ENCODE measurements at places on chromosomes 1 and 21.

GRCh38 chr1:81044708-81045107, 756.0 kb upstream of the ADGRL2 start:
- DNase-seq, result no peak

DNA sequence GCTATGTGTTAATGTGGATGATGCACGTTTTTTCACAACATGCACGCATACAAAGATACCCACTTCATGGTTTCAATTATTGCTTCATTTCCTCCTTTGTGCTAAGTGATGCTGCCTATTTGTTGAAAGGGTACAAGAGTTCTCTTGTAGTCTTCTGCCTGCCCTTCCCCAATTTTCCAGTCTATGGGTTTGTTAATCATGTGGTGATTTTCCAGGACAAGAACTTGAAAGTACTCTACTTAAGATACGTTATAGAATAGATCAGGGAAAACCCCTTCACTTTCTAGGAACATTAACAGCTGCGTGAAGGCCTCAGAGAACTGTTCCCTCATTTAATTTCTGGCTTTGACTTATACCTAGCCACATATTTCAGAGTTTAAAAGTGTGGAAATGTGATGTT, 52.1 kb upstream of the SLC44A3 start:
- no peak for DNase-seq

DNA sequence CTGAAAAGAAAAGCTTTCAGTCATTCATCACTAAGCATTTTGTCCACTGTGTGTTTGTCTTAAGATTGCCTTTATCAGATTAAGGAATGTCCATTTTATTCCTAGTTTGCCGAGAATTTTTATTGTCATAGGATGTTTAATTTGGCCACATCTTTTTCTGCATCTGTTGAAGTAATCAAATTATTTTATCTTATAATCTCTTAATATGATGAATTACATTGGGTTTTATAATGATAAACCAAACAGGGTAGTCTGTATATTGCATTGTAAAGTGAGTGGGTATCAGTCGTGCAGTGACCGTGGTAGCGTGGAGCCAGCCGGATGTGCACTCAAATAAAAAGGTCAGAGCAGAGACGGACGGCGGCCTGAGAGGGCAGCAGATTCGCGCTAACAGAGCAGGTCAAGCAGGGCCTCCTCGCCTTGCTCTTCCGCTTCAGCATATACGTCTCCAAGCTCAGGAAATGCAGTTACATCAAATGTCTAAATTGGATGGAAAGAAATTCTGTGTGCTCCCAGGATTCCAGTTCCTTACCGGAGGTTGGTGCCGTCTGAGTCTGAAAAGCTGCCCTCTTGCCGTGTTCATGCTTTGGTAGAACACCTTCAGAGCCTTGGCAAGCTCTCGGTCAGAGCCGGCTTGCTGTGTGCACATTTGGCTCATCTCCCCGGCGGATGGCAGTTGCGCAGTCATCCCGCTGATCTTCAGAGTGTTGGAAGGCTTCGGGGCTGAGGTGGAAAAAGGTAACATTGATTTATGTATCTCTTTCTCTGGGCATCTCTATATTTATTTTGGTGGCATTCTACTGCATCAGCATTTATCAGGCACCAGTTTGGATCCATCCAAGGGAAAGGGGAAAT, 51.5 kb downstream of the SCCPDH start:
- DNase-seq, result no peak

GRCh38 chr1:57512386-57512785, 88.5 kb upstream of the DAB1 start:
- DNase-seq, result no peak

DNA sequence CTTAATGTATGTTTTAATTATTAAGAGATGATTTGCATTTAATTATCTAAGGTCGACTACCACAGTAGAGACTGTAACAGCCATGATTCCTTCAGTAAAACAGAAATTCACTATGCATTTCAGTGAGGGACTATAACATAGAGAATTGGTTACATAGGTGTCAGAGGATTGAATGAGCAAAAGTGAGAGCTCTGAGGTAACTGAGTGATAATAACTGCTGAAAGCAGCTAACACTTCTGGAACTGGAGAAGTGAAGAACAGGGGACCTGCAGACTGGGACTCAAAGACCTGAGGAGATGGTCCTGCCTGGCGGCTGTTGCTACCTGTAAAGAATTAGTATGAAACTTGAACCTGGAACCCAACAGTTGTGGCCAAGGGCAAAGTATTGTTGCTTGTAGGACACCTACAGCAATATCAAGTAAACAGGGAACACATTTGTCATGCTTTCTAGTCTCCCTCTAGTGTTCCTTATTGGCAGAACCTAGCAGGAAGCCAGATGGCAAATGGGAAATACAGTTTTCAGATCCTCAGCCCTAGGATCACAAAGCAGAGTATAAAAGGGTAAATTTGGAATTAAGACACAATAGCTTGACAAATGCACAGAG, 110.6 kb downstream of the HS2ST1 start:
- no peak for DNase-seq

DNA sequence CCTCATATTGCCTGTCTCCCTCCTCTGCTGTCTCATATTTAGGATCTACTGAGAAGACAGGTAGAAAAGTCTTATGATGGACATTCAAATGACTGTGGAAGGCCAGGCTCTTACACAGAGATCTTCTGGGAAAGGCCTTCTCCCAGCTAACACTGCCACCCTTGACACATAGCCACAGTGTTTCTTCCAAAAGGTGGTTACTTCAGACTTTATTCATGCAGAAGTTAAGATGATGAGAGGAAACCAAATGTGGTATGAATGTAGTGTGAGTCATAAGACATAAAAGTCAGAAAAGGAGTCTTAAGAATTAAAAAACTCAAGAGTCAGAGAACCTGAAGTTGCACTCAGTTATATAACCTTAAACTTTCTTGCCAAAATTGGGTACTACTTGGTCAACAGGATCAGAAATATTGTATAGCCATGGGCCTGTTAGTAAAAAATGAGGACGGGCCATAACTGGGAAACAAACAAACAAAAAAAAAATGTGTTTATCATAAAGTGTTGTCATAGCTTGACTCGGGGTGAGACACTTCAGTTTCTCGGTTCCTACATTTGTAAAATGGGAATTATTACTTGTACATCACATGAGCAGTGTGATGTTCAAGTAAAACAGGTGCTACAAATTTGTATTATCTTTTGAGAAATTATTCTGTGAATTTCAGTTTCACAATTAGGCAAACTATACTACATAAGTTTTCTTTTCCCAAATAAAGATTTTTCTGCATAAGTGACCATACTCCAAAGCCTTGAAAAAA, 1.2 kb upstream of the DENND1B start:
- no peak for DNase-seq

DNA sequence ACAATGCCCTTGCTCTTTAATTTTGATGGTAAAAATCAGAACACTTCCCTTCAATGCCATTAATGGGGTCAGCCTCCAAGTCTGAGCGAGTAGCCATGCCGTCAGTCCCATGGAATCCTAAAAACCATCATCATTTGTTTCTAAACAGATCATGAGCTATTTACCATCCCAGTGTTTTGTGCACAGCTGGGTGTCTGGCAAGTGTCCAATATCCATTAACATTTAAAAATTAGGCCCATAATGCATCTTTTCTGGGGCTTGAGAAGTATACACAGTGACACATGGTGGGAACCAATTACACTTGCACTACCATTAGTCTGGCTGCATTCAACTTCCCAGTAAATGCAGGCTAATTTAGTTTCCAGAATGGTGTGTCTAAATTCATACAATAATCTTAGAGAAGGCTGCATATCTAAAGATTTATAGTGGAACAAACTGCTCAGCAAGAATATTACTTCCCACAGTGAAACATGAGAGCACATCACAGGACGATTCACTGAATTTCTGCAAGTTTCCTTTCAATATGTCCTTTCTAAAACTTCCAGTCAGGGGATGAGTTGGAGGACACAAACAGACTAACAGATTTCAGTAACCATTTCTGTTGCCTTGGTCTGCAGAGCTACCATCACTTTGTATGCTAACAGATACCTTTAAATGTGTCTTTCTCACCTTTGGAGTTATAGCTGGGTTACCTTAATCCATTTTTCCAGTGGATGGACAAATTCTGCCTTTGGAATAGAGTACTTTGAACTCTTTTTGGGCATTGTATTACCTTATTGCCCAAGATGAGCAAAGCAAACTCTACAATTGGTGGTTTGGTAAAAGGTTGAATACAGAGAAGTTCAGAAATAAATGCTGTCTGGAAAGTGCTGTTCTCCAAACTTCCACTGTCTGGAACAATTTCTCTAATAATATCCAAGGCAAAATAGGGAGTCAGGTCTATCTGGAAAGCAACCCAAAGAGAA, 258.0 kb downstream of the PTBP2 start:
- DNase-seq, result no peak

- DNase-seq, result no peak
Observed at GRCh38 chr1:115929881-115930280, 46.4 kb upstream of the SLC22A15 start.

GRCh38 chr21:39046236-39046916, 136.9 kb downstream of the PSMG1 start:
- no peak for DNase-seq

GRCh38 chr1:233172201-233172600, 123.3 kb downstream of the PCNX2 start:
- no peak for DNase-seq

DNA sequence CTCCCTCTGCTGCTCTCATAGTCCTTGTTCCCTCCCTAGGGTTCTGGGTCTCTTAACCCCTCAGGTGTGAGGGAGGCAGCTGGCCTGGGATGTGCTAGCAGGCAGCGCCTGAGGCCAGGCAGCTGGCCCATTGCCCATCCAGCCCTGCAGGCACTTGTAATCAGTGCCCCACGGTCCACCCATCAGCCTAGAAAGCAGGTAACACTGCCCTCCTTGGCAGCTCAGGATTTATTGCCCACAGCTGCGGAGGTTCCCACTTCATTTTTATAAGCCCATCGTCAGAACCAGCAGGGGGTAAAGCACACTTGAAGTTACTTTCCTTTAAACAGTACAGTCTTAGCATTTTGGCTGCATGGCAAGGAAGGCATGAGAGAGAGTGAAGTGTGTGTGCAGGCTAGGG, 70.6 kb downstream of the TMEM53 start:
- DNase-seq, result no peak

- DNase-seq, result no peak
Observed at GRCh38 chr1:89553157-89553556, 28.5 kb downstream of the LRRC8B start.

- no peak for DNase-seq
Observed at GRCh38 chr1:10968411-10968826, 44.0 kb upstream of the TARDBP start.

GRCh38 chr1:65002508-65003315, 36.4 kb upstream of the JAK1 start:
- peak; percentile 62 for DNase-seq

- no peak for DNase-seq
Observed at GRCh38 chr1:19640363-19641316, 3.5 kb upstream of the NBL1 start.

DNA sequence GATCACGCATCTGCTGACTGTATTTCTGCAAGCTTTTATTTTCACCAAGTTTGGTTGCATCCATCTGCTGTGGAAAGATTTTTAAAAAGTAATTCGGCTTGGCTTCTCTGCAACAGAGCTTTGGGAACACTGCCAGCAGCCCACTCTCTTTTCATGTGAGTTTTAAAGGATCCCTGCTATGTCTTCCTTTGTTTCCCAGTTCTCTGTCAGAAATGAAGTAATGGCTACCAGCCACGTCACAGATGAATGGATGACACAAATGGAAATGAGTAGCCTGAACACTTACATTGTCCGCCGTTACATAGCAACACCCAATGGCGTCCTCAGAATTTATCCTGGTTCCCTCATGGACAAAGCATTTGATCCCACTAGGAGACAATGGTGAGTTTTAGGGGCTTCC, 80.6 kb upstream of the RAVER2 start:
- DNase-seq, result no peak

DNA sequence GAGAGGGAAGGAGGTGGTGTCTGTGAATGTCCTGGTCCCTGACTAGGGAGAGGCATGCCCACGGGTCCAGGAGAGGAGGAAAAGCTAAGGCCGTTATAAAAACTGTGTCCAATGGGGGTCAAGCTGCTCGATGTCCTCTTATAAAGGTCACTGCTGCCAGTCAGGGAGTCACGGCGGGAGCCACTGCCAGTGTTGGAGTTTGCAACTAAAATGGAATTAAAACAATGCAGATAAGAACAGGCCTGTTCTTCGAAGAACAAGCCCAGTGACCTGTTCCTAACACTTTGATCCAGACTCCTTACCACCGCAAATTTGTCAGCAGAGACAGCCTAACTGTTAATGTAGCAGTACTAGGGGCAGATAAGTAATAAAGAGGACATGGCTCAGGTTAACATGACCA, 56.1 kb upstream of the SDC3 start:
- DNase-seq, result no peak

GRCh38 chr1:92194511-92194910, 23.2 kb upstream of the C1orf146 start:
- no peak for DNase-seq

- no peak for DNase-seq
Observed at GRCh38 chr1:46284597-46285564, 18.5 kb downstream of the LRRC41 start.

GRCh38 chr1:25196830-25197229, 35.5 kb downstream of the SYF2 start:
- no peak for DNase-seq

DNA sequence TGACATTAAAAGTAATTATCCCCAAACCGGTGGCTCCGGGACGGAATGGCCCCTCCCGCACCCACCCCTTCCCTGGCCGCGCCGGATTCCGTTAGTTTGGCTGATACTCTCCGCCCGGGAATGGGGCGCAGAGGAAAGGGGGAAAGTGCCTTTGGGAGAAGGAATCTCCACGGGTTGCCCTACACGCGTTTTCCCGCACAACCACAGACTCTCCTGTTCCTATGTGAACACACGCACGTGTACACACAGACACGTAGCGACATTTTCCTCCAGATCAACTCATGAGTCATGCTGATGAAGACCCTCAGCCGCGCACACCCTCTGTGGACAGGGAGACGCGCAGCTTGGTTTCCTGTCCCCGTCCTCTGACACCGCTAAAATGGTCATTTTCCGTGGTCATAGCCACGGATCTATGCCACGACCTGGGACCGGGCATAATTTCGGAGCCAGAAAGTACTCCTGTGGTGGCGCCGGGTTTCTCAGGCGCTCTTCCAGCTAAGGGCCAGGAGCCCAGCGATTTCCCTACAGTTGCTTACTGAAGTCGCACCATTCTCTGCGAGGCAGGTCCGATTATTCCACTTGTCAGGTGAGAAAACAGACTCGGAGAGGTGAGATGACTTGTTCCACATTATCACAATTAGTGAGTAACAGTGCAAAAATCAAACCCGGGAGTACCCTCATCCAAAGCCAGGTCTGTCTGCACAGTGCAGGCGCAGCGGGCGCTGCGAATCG, 4.0 kb upstream of the DMRTA2 start:
- no peak for DNase-seq

DNA sequence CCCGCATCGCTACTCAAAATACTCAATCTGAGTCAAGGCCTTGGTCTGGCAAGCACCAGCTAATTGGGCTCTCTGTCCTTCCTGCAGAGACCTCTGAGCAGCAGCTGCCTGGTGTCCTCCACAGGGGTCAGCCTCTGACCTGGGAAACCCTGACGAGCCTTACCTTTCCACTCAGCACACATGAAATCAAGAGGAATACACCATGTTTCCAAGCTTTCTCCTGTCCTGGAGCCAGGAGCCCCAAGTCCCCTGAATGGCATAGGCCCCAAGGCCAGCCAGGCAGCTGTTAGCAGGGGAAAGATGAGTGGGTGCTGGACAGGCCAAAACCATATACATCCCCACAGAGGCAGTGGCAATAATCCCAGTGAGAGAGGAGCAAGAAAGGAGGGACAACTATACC, 27.2 kb upstream of the TSPEAR start:
- no peak for DNase-seq

Measured in ascending aorta (tissue), 2 donors.